Fibroblast of mammary gland (primary cell): ENCODE measurements at places on chromosomes 16 and 17.
A peak's percentile ranks its signal among the peaks of the same experiment; 100 is the strongest.

DNA sequence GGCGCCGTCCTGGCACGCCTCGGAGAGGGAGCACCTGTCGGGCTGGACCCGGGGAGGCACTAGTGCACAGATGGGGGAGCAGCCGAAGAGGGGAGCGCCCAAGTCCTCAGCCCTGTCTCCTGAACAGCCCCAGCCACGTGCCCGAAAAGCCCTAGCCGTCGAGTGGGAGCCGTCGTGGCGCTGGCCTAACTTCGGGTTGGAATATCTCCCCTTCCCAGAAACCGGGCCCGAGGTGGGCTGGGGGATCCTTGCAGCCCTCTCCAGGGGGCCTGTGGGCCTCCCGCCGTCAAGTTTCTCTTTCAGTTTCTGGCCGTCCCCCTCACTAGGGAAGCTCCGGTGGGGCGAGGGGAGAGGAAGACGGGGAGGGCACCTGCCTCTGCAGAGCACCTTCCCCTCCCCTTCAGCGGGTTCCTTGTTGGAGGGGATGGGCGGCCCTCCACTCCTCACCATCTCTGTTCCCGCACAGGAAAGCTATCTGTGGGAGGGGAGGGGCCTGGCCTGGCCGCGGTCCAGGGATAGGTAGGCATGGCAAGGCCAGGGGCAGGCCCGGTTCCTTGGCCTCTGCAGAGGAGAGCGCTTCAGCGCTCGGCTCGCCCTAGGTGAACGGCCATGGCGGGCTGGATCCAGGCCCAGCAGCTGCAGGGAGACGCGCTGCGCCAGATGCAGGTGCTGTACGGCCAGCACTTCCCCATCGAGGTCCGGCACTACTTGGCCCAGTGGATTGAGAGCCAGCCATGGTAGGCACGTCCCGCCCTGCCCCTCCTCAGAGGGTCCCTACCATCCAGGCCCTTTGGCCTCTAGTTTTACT is 709 bp downstream of the STAT5A start:
- DNase-seq, result no peak

- DNase-seq, result no peak
Measured at GRCh38 chr17:34616148-34616547, 36.8 kb downstream of the TMEM132E start.

GRCh38 chr16:55713103-55713502 is 57.3 kb downstream of the SLC6A2 start:
- DNase-seq, result no peak

DNA sequence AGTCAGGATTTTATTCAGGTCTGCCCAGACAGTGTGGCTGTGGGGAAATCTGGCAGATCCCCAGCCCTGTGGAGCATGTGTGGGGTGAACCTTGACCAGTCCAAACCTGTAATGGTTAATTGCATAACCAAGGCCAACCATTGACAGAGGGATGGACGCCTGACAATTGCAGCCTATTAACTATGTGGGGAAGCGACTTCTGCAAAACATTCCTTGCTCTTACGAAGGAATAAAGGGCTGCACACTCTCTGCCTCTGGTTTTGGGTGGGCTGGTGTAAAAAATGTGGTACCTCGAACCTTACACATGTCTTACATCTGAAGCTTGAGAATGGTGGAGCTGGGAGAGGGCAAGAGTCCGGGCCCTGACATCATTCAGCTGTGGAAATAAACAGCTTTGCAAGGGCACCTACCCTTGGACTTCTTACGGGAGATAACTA is 35.8 kb downstream of the MAF start:
- no peak for DNase-seq

GRCh38 chr17:13813347-13814240 is 211.9 kb upstream of the HS3ST3A1 start:
- no peak for DNase-seq

DNA sequence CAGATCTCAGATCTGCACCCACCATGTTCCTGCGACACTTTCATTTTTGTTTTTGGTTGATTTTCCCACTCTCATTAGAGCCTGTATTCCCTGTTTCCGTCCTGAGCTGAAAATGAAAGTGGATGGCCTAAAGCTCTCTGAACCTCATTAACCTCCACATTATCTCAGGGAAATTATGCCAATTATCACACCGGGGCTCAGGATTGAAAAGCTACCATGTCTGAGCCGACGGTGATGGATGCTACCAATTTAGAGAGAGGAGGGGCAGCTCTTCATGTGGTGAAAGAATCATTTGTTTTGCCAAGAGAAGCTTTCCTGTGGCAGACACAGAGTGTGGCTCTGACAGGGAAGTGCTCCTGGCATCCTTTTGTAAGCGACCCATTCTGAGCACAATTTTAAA is 410.4 kb upstream of the CDH11 start:
- DNase-seq, result no peak

- peak; percentile 94 for DNase-seq
Measured at GRCh38 chr17:34312080-34312479, 7.2 kb upstream of the CCL8 start.

DNA sequence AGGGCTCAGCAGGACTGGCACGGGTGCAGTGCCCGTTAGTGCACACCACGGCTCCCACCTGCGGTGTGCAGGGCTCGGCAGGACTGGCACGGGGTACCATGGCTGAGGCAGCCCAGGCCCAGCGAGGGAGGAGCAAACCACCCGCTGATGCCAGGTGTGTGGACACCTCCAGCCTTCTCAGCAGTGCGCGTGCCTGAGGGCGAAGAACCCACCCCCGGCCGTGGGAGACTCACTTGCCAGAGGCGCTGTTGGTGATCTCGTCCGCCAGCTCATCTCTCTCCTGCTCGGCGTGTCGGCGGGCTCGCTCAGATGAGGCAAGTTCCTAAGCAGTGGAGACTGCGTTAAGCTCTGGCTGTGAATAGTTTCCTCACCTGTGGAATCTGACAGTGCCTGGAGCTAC is 45.4 kb downstream of the NDEL1 start:
- DNase-seq, result no peak

DNA sequence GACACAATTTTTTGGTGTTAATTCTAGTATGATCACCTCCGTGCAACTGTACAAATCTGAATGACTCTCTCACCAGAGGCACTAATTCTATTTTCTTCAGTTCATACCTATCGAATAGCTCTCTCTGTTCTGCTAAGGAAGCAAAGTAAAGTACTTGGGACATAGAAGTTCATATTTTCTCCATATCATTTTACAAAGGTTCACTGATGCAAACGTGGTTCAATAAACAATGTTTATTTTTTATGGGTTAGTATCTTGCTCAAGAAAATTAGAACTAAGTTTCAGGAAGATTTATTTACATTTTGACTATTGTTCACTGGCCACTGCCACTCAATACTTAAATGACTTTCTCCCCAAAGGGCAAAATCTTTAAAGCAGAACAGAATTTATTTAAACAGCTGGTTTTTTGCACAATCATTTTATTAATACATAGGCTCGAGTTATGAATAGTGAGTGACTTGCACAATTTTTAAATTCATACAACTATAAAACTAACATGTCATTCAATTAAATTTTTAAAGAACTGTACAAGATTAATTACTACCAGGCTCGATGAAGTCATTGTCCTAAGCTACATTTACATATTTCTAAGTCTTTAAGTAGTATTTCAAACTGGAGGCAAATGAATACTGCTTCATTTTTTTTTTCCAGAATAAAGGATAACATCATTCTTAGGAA is 255.8 kb downstream of the C16orf95 start:
- no peak for DNase-seq

DNA sequence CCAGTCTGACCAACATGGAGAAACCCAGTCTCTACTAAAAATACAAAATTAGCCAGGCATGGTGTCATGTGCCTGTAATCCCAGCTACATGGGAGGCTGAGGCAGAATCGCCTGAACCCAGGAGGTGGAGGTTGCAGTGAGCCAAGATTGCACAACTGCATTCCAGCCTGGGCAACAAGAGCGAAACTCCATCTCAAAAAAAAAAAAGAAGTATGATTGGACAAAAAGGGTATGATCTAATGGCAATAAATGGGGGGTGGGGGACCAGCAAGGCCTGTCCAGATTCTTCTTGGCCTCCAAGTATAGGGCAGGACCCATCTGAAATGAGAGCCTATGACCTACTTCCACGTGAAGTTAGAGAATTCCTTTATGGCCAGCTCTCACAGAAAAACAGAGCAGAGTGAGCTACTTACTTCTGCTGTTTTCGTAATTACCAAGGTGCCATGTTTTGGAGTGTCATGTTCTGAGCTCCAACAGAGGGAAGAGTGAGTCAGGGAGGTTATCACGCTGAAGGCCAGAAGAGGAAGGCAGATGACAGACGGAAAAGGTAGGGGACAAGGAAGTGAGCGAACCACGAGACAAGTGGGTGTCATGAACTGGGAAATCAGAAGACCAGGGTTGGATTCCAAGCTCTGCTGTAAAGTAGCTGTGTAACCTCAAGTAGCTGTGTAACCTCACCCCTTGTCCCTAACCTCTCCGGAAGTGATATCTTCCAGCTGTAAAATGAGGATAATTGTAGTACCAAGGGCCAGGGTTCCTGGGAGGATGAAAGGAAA is 3.6 kb upstream of the ZMYND15 start:
- no peak for DNase-seq

- no peak for DNase-seq
Measured at GRCh38 chr17:33895491-33895890, 359.6 kb upstream of the CCL2 start.

- DNase-seq, result peak; percentile 95
Measured at GRCh38 chr16:20910781-20911321, 10.3 kb downstream of the LYRM1 start.

DNA sequence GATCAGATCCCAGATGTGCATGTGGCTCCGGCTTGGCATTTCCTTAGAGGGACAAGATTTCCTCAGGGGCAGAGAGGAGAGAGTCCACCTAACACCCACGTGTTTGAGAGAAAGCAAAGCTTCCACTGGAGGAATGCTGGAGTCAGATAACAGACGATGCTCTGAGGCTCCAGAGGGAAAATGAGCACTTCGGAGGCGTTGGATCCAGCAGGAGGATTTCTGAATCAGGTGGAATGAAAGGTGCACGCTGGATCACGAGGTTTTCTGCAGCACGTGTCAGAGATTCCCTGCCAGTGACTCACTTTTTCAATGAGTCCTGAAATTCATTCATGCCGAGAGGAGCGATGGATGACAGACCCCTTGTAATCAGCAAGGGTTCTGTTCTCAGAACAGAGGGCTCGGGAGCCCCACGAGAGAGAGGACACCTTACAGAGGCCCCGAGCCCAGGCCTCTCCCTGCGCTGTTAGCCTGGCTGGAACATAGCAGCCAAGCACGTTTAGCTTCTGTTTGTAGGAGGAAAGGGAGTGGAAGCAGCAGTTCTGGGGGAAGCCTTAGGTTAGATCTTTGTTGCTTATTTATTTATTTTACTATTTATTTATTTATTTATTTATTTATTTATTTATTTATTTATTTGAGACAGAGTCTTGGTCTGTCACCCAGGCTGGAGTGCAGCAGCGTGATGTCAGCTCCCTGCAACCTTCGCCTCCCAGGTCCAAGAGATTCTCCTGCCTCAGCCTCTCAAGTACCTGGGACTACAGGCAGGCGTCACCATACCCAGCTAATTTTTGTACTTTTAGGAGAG is 49.3 kb upstream of the JPH3 start:
- DNase-seq, result no peak

DNA sequence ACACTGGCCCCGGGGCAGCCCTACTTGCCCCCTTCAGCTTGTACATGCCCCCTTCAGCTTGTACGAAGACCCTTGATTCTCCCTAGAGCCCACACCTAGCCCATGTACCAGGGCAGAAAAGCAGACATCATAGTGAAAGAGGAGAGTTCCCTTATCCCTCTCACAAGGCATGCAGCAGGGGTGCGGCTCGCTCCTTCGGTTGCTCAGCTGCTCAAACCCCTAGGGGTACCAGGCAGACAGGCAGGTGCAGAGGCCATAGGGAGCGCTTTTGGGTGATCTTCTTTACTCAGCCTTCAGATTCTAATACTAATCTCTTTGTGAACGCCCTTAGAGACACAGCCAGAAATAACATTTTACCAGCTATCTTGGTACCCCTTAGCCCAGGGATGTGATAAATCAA is 286.3 kb downstream of the NPIPA8 start:
- no peak for DNase-seq

DNA sequence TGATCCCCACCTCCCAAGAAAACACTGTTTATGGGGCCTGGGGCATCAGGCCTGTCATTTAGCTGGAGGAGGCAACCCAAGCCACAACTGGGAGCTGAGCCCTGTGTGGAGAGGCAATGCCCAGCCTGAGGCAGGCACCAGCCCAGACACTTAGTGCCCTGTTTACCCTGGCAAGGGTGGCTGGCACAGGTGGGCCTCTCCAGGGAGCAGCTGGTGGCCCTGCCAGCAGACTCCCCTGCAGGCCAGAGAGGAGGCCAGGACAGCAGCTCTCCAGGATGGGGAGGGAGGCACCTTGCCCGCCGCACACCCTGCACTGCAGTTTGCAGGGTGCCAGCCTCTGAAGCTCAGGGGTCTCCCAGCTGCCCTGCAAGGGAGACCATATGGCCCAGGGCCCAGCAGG is 9.1 kb upstream of the TMEM92 start:
- no peak for DNase-seq

DNA sequence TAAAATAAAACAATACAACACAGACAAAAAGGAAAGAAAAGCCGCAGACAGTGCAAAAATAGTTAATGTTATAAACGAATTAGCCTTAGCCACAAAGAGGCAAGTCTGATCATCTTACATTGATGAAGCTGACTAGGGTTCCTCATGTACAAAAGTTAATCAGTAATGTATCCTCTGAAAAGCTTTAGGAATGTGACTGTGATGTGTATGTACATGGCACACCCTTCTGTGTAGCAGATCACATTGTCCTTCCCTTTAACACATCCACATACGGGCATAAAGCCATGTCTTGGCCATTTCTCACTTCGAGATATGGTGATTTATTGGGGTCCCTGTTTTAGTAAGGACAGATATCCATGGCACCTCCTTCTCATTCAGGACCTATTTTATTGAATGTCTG is 1327.5 kb upstream of the CDH8 start:
- DNase-seq, result no peak

DNA sequence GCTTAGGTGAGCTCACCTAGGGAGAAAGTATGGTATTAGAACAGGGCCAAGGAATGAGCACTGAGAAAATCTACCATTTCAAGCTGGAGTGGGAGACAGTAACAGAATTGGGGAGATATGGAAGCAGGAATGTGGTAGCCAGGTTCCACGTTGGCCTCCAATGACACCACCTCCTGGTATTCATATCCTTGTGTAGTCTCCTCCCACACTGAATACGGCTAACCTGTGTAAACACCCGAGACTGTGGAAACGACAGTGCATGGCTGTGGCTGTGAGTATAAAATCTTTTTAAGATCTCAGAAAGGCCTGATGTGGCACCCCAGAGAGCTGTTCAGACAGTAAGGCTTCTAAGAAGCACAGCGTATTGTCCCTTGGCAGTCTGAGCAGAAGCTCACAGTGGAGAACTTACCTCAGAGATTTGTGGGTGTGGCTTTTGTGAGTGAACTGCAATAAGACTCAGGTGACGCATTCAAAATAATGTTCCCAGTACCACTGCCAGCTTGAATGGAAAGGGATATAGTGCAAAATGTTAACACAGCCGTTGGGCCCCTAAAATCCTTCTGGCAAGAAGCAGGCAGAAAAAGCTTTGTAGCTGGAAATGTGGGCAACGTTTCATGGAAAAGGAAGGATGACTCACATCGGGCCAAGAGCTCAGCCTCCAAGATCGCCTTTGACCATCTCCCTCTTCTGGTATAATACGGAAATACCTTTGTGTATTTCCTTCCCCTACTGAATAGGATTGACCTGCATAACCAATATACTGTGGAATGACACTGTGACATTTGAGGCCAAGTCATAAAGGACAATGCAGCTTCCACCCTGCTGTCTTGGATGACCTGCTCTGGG is 14.4 kb downstream of the SDR42E1 start:
- peak; percentile 52 for DNase-seq

GRCh38 chr16:66137853-66138252 is 228.6 kb upstream of the CDH5 start:
- DNase-seq, result no peak

GRCh38 chr17:69716556-69716955 is 302.1 kb downstream of the MAP2K6 start:
- peak; percentile 31 for DNase-seq

GRCh38 chr17:12313786-12314185 is 293.1 kb downstream of the MAP2K4 start:
- DNase-seq, result no peak
